ENCODE measurements at places on chromosomes 2 and 18.

DNA sequence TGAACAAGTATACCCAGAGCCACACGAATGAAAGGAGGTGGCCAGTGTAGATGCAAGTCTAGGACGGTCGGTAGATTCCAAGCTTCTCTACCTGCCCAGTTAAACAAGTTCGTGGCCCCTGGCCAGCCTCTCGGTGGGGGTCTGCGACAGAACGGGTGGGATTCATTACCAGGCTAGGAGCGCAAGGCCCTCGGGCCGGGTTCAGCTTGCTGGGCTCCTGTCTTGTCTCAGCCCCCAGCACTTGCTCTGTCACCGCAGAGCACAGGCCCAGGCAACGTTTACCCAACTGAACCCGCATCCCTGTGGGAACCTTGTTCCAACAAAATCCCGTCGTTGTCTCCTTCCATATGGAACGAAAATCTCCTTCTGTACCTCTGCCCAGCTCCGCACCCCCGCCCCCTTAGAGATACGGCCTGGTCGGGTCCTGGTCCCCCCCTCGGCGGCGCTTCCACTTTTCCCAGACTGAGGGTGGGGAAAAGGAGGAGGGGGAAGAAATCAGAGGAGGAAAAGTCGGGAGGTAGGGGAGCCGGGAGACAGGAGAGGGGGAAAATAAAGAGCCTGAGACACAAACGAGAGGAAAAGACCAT, 1.9 kb upstream of the EMX1 start:
- no peak overlapping the region for H3K27ac ChIP-seq
- peaks cover 72% of the 10 kb centered on the region for H3K27me3 ChIP-seq
- peaks cover 42% of the 10 kb centered on the region for H3K4me1 ChIP-seq
- no peak for DNase-seq

GRCh38 chr18:27707201-27707600, 469.7 kb downstream of the CDH2 start:
- no peak overlapping the region for H3K27ac ChIP-seq
- H3K27me3 ChIP-seq = no peaks in the 10 kb centered on the region
- no peak for DNase-seq
- no peaks in the 10 kb centered on the region for H3K4me1 ChIP-seq
- H3K36me3 ChIP-seq = no peaks in the 10 kb centered on the region

DNA sequence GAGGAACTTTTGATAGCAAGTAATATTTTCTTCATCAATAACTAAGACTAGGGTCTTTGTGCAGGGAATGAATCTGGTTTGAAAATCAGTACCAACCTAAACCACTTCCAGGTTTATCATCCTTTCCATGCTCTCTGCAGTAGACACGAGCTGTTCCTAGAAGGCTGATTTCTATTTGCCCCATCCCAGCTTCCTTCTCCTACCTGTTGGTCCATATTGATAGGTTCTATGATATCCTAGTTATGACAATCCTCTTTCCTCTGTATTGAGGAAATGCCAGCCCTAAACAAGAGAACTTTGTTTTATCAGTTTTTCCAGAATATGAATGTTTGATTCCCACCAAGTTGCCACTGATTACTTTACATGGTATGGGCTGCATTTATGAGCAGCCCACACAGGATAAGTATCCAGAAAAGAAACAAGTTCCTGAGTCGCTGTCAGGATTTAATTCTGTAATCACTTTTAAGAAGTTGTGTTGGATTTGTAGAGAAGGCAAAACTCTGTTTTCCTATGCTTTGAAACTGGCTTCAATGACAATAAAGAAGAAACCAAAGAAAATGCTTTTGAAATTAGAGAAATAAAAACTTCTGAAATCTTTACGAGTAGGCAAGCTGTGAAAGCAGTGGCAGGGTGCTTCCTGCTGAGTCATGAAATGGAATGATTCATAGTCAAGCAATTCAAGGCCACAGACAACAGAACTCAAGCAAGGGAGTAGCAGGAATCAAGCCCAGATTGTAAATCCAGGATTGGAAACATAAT, 37.3 kb upstream of the TANK start:
- H3K27me3 ChIP-seq = no peaks in the 10 kb centered on the region
- H3K4me1 ChIP-seq = no peaks in the 10 kb centered on the region
- H3K36me3 ChIP-seq = no peaks in the 10 kb centered on the region

DNA sequence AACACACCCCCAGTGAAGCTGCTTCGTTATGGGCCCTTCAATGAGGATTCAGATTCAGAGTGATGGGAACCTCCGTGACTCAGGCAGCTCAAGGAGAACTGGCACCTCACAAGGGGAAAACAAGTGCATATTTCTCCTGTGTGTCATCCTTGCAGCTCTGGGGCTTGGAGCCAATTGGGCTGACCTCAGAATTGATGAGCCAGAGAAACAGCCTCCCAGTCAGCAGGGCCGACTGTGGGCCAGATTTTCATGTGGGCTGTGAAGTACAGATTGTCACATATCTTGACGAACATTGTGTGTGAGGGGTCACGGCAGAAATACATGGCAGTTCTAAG, 189.6 kb upstream of the SP5 start:
- no peak overlapping the region for H3K27ac ChIP-seq
- no peaks in the 10 kb centered on the region for H3K27me3 ChIP-seq
- H3K4me3 ChIP-seq = no peak overlapping the region
- H3K36me3 ChIP-seq = no peaks in the 10 kb centered on the region
- H3K4me1 ChIP-seq = no peaks in the 10 kb centered on the region

DNA sequence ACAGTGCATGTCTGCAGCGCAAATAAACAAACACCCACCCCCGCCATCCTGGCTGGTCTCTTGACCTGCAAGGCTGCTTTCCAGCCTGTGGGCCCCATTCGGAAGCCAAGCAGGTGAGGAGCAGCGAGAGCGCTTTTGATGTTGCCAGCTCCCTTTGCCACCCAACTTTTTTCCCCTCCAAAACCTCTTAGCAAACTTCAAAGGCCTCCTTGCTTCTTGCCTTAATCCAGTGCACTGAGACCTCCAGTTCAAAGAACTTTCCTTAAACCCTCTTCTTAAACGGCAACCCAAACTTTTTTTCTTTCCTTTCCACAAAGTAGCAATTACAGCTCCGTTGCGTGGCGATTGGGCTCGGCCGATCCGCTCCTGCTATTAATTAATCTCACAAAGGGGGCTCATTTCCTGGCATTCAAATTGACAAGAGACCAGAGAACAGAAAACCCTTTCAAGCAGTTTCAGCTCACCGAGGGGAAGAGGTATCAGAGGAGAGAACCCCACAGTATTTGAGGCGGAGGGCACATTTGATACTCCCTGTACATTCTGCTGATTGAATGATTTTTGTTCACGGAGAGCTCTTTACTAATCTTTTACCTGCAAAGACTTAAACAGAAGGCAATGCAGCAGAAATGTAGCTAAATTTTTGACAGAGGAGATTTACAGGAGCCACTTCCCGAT, 531.4 kb downstream of the TMEM182 start:
- no peaks in the 10 kb centered on the region for H3K4me1 ChIP-seq
- H3K27me3 ChIP-seq = no peaks in the 10 kb centered on the region
- H3K4me3 ChIP-seq = no peak overlapping the region

DNA sequence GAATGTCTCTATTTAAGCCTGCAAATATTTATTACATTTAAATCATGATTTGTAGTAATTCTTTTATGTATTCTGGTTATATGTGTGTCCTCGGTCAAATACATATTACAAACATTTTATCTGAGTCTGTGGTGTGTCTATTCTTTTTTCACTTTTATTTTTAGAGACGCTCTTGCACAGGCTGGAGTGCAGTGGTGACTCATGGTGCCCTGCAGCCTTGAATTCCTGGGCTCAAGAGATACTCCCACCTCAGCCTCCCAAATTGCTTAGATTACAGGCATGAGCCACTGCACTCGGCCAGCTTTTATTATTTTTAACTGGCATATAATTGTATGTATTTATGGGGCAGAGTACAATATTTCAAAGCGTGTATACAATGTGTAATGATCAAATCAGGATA, 47.5 kb downstream of the ARID5A start:
- no peak overlapping the region for H3K4me3 ChIP-seq
- H3K27ac ChIP-seq = no peak overlapping the region
- no peaks in the 10 kb centered on the region for H3K4me1 ChIP-seq
- H3K27me3 ChIP-seq = no peaks in the 10 kb centered on the region
- H3K36me3 ChIP-seq = no peaks in the 10 kb centered on the region
- no peak for DNase-seq

DNA sequence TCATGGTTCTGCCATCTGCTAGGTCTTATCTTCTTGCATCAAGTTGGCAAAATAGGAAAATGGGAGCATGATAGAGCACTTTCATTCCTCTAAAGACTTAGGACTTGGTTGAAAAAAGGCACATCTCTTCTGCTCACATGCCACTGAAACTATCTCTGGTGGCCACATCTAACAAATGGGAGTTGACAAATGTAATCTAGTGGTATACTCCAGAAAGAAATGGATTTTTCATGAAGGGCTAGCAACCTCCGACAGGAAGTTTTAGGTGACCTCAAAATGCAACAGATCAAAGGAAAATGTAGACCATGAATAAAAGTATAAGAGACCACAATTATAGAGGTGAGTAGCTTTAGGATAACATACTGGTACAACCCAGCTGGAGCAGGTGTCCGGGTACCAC, 224.1 kb downstream of the SETBP1 start:
- no peaks in the 10 kb centered on the region for H3K27me3 ChIP-seq
- no peak overlapping the region for H3K4me3 ChIP-seq
- no peak overlapping the region for H3K27ac ChIP-seq
- no peaks in the 10 kb centered on the region for H3K36me3 ChIP-seq

DNA sequence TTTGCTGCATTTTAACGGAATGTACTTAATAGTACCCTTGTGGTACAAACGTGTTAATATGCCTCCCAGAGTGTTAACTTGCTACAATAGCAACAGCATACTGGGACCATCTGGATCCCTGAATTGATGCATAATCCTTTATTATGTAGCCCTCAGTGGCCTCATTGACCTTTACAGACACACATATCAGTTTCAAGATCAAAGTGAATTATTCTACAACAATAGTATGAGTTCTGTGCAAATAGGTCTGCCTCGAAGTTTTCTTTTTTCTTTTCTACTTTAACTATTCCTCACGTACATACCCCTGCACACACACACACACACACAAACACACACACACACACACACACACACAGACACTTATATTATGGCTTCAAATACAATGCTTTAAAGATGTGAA, 1622.1 kb downstream of the LRP1B start:
- H3K36me3 ChIP-seq = no peaks in the 10 kb centered on the region
- no peaks in the 10 kb centered on the region for H3K4me1 ChIP-seq
- H3K4me3 ChIP-seq = no peak overlapping the region
- DNase-seq = no peak

DNA sequence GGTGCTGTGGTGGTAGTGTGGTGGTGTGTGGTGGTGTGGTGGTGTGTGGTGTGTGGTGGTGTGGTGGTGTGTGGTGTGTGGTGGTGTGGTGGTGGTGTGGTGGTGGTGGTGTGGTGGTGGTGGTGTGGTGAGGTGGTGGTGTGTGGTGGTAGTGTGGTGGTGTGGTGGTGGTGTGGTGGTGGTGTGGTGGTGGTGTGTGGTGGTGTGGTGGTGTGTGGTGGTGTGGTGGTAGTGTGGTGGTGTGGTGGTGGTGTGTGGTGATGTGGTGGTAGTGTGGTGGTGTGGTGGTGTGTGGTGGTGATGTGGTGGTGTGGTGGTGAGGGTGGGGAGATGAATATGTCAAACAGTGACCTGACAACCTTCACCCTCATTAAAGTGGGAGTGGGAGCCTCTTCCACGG, 55.6 kb upstream of the DLGAP1 start:
- DNase-seq = no peak
- no peak overlapping the region for H3K4me3 ChIP-seq
- no peaks in the 10 kb centered on the region for H3K27me3 ChIP-seq
- H3K36me3 ChIP-seq = no peaks in the 10 kb centered on the region

DNA sequence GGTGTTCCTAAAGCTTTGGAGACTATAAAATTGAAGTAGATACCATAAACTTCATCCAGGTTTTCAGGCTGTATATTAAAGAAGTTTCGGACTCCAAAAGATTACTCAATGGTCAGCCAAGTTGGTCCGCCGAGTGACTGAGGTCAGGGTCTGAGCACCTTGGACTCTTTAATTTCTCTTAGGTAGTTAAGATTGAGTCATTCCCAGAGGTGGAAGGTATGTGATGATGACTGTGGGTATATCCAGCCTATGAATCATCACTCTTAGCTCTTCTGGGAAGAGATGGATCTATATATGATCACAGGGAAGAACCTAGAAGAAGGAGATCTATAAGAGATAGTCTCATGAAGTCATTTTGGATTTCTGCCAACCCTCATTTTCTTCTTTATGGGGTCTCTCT, 3.3 kb downstream of the ITGA6 start:
- H3K27ac ChIP-seq = no peak overlapping the region
- no peak overlapping the region for H3K4me3 ChIP-seq
- no peak for DNase-seq
- H3K36me3 ChIP-seq = no peaks in the 10 kb centered on the region

GRCh38 chr18:45370255-45371010, 244.8 kb upstream of the SLC14A2 start:
- no peak overlapping the region for H3K27ac ChIP-seq
- DNase-seq = no peak
- H3K36me3 ChIP-seq = no peaks in the 10 kb centered on the region
- no peaks in the 10 kb centered on the region for H3K4me1 ChIP-seq

Measured in CD8-positive, alpha-beta memory T cell (primary cell).